ENCODE measurements at places on chromosomes 5 and 9.

DNA sequence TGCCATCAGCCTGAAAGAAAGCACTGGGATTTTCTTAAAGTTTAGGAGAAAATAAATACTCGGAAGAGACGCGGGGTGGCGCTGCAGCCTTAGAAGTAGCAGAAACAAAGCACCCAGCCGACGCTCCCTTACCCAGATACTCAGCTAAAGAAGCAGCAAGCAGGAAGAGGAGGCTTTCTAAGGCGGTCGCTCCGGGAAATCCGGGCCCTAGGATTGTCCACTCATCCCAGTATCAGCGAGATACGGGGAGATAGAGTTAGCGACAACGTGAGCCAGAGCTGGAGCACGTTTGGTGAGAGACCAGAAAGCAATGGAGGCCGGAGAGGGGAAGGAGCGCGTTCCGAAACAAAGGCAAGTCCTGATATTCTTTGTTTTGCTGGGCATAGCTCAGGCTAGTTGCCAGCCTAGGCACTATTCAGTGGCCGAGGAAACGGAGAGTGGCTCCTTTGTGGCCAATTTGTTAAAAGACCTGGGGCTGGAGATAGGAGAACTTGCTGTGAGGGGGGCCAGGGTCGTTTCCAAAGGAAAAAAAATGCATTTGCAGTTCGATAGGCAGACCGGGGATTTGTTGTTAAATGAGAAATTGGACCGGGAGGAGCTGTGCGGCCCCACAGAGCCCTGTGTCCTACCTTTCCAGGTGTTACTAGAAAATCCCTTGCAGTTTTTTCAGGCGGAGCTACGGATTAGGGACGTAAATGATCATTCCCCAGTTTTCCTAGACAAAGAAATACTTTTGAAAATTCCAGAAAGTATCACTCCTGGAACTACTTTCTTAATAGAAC lies at the start of gene PCDHB2:
Gene PCDHB2 (plus strand): TSS at position 135 of the 782 bp plus-strand sequence. CDS start 176 bp downstream, at position 311.
- peak; percentile 1 for DNase-seq

GRCh38 chr9:942805-943580 lies 33.5 kb upstream of the DMRT3 start:
- no peak for DNase-seq

DNA sequence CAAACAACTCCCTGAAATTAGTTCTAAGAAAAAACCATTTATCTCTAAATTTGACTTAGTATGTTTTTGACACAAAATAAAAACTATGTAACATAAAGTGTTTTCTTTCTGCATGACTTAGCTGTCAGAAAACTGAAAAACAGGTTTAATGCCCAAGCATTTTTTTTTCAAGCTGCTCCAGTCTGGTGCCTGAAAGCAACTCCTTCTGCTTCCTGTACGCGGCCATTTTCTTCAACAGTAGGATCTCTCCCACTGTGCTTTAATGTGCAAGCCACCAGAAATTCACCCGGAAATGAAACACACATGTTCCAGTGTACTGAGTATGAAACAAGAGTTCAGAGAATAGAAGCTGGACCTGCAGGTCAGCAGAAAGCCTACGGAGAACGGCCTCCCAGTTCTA lies 161.2 kb downstream of the MED27 start:
- no peak for DNase-seq

DNA sequence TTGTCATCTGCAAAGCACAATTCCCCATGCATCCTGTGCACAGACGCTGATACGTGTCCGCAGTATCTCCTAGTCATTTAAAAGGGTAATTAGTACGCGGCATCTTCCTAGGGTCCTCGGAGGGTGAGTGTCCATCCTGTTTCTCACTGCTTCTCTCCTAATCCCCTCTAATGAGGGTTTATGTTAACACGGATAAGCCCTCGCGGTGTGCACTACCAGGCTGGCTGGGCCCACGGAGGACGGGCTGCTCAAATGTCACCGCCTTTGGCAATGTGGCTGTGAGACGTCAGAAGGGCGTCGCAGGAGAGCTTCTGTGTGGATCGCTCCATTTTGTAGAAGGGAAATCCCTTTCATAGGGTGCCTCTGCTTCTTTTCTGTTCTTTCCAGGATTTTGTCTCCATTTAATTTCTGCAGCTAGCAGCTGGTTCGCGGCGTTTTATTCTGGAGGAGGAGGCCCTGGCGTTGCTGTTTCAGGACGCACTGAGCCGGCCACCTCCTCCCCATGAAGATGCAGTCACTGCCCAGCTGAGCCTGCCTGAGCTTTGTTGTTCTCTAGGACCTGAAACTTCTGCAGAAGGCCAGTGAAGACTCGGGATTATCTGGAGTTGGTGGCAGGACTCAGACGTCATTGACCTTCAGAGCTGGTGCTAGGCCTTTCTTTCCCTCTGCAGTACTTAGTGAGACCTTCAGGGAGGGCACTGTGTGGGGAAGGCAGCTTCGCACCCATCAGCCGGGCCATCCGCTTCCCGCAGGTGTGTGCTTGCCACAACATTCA lies 326.1 kb upstream of the IRX1 start:
- no peak for DNase-seq

GRCh38 chr5:157342822-157343402 lies 77.0 kb downstream of the CYFIP2 start:
- peak; percentile 7 for DNase-seq

DNA sequence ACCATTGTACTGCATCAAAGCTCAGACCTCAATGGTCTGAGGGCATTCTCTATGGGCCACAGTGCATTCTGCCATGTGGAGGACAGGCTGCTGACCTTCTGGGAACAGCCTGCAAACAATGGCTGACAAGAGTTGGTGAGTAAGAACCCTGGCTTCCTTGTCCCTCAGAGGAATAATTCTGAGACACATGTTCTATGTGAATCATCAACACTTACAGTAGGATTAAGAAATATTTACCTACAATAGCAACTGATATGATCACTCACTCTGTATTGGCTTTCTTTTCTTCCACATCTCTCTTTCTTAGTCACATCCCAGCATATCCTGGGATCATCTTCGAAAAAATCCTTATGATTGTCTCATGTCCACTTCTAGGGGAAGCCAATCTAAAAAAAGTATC lies 306.5 kb upstream of the ITGA1 start:
- no peak for DNase-seq

GRCh38 chr9:130043654-130044623 lies 950 bp upstream of the FNBP1 start:
- no peak for DNase-seq

GRCh38 chr9:24044576-24044975 lies 218.5 kb upstream of the ELAVL2 start:
- no peak for DNase-seq

DNA sequence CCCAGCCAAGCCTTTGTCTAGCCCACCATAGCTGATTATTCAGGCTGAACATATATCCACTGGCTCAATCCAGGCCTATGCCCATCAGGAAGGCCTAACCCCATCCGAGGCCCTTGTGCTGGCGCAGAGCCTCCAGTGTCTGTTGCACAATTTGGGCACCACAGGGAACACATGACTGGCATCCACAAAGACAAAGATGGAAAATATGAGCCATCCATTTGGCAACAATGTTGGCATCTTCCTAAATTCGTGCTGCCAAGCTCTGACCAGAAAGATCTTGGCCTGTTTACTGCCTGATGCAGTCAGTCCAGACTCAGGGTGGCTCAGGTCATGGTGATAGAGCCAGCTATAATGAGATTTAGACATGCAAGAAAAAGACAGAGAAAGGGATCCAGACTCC lies 233.8 kb downstream of the PIK3R1 start:
- no peak for DNase-seq

GRCh38 chr9:38737246-38737645 lies 17.3 kb upstream of the FAM240B start:
- DNase-seq: no peak

DNA sequence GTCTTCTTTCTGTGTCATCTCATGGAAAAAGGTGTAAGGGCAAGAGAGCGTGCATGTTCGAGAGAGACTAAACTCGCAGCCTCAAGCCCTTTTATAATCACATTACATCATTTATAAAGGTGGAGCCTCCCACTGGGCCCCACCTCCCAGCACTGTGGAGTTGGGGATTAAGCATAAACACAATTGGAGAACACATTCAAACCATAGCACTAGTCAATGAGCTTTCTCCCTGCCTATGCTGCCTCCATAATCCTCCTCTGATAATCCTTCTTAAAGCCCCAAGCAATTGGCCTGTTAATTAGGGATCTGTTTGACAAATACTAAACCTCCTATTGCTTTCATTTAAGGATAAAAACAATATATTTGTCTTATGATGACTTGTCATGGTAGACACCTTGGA lies 99.6 kb downstream of the NMUR2 start:
- no peak for DNase-seq

DNA sequence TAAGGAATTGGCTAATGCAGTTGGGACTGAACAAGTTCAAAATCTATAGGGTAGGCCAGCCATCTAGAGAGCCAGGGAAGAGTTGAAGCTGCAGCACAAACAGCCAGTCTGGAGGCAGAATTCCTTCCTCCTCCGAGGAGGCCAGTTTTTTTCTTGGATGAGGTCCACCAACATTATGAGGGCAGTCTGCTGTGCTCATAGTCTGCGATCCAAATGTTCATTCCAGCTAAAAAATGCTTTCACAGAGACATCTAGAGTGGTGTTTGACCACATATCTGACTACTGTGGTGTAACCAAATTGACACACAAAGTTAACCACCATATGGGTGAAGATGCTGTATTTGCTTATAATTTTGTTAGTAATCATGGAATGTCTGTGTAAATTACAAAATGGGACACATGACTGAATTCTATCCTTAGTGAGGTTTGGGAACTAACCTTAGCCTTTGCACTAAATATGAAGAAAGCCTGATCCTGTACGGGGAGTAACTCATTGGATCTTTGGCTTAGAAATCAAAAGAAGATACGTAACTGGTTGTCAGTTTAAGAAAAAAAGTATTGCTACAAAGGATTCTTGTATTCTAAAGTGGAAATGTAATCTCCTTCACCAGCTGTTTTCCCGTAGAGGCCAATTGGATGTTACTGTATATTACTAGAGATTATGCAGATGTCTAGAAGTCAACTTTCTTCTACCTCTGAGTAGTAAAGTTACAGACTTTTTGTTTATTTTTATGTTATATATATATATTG lies 70.6 kb downstream of the SPIN1 start:
- peak; percentile 82 for DNase-seq

DNA sequence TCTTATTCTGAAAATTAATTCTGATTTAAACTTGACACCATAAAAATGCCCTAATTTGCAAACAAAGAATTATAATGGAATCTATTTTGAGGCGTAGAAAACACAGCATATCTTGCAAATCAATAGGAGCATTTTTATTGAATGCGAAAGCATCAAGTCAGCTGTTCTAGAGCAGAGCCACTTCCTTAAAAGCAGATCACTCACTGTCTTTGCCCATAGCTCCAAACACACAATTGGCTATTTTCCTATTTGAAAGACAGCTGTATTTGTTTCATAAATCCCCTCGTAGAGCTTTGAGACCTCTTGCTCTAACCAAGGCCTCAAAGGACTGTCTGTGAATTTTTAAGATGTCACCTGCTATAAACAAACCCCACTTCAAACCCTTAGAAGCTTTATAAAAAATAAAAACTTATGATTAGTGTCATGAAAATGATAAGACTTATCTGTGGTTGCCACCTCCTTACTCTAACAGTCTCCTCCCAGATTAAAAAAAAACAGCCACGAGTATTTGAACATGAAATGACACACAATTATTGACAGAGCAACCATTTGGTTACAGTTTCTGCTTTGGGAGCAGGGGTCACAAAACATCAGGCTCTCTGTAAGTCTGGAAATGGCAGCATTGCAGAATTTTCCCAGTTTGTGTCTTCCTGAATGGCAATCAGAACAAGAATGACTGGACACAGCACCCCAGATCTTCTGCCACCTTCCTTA lies 75.6 kb upstream of the RASEF start:
- no peak for DNase-seq

- no peak for DNase-seq
Observed at GRCh38 chr9:125580701-125581286, 126.2 kb downstream of the MAPKAP1 start.

- DNase-seq: no peak
Observed at GRCh38 chr5:174618589-174618988, 105.8 kb upstream of the MSX2 start.

GRCh38 chr5:72355706-72356299 lies 35.6 kb downstream of the PTCD2 start:
- DNase-seq: peak; percentile 31

DNA sequence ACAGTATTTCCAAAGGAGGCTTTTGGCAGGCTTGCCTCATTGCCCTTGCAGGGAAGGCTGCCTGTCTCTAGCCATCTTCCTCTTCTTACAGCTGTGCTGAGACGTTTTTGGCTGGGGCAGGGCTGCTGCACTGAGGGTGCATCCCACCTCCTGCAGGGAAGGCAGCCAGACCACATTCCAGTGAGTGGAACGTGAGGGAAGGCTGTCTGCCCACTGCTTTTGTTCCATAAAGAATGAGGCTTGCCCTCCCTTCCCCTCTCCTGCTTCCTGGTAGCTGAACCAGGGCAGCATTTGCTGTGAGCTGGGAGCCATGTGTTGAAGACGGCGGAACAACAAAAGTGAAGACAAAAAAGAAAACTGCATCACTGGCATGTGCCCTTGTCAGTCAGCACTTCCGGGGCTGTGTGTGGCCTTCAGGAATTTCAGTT lies 16.8 kb downstream of the MGAT1 start:
- peak; percentile 72 for DNase-seq

DNA sequence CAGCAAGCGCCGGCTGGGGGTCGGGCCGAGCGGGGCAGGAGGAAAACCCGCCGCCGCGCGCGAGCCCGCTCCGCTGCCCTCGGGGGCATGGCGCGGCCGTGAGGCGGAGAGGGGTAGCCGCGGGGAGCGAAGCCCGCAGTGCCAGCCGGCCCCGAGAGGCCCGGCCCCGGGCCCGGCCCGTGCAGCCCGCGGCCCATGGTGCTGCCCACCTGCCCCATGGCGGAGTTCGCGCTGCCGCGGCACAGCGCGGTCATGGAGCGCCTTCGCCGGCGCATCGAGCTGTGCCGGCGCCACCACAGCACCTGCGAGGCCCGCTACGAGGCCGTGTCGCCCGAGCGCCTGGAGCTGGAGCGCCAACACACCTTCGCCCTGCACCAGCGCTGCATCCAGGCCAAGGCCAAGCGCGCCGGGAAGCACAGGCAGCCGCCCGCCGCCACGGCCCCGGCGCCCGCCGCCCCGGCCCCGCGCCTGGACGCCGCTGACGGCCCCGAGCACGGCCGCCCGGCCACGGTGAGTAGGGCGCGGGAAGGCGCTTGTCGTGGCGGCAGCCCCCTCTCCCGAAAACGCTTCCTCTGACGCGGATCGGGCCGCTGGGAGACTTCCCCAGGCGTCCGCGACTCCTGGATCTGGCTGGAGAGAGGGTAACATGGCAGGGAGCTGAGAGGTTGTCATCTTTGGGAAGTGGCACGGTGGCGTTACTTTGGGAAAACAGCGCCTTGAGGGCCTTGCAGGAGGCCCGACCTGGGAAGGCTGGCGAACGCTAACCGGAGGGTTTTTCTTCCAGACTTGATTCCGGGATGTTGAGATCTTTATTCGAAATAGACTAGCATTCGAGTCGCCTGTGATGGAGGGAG lies 523 bp downstream of the MAML1 start:
- peak; percentile 43 for DNase-seq

DNA sequence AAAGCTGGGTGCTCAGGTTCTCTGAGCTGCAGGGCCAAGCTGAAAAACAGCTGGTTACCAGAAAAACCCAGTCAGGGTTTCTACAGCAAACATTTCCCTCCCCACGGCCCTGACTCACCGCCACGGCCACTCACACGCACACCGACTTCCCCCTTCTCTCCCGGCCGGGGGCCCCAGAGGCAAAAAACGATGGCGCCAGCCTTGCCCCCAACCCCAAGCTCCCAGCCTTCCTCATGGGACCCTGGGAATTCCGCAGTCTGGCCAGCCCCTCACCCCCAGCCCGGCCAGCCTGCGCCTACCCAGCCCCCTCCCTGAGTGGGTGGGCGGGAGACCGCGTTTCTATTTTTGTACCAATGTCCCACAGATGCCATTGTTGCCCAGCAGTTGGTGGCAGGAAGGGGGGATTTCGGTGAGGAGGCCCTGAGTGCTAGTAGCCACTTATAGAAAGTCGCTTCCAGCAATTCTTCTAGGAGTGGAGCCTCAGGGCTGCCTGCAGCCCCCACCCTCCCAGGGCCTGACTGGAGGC lies 18.4 kb downstream of the ENG start:
- DNase-seq: peak; percentile 65

Data from astrocyte of the spinal cord (primary cell).